ENCODE measurements at places on chromosomes 16 and 17.
A peak's percentile ranks its signal among the peaks of the same experiment; 100 is the strongest.

DNA sequence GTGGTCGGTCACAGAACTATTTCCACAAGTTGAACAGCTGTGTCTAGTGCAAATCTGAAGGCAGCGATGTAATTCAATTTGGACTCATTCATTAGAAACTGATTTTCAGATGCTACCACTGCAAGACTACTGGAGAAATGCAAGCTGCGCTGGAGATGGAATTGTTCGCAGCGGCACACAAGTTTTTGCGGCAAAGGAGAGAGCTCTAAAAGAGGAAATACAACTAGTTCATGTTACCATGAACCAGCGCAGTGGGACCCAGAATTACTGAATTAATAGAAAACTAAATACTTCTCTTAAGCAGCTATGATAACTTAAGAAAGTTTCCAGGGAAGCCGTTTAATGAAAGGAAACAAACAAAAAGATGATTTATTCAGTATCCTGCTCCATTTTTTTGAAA, 1.9 kb downstream of the CREBBP start:
- no peak for DNase-seq

GRCh38 chr17:31475378-31476162, 84.1 kb downstream of the RAB11FIP4 start:
- no peak for DNase-seq

DNA sequence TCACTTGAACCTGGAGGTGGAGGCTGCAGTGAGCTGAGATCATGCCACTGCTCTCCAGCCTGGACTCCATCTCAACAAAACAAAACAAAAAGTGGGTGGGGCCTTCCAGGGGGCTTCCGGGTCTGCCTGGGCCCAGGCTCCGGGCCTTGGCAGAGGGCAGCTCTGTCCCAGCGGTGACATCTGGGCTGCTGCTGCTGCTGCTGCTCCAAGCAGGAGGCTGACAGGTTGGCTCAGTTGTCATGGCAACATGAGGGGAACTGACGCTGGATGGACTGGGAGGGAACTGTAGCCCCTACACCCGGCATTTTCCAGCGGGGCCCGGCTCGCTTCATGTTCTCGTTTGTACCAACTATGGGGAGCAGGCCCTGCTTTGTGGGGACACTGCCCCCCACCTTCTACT, 4.0 kb downstream of the BAIAP3 start:
- no peak for DNase-seq

DNA sequence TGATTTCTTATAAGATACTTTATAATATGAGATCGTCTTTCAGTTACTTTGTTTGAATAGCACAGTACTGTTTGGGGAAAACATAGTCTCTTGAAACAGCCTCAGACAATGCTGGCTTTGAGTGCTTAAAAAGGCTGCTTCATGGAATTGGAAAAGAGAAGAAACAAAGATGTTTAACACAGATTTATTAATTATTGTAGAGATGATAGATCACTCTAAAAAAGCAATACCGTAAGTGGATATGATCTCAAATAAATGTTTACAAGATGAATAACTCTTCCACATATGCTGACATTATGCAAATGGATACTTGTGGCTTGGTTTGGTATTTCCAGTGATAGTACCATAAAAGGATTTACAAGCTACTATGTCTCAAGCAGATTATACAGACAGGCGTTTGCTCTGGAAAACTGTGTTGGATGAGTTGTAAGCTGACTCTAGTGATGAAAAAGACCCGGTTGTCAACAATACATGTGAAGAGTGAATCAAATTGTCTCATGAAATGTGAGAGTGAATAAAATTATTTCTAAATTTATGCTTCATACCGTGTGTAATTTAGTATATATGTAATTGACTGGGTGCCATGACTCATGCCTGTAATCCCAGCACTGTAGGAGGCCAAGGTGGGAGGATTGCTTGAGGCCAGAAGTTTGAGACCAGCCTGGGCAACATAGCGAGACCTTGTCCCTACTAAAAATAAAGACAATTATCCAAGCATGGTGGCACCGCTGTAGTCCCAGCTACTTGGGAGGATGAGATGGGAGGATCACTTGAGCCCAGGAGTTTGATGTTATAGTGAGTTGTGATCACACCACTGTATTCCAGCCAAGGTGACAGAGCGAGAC, 105.4 kb downstream of the FTO start:
- DNase-seq, result no peak

DNA sequence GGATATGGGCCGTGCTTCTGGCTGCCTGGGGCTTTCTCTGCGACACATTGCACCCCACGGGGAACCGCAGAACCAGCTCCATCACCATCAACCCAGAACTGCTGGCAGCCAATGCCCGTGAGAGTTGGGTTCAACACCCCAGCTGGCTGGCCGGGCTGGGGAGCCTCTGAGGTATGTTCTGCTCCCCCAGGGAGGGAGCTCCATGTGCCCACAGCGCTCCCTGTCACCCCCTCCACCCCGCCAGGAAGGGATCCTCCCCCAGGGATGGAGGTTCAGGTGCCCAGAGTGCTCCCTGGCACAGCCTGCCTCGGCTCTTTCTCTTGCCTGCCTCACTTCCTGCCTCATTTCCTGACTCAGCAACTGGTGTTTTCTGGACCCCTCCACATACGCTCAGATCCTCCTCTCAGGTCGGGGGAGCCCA, 24.2 kb upstream of the MPRIP start:
- DNase-seq, result no peak

GRCh38 chr17:17462048-17462824, 14.6 kb upstream of the MED9 start:
- DNase-seq, result no peak

- peak; percentile 45 for DNase-seq
Measured at GRCh38 chr17:58172369-58173071, 5.7 kb downstream of the OR4D2 start.

GRCh38 chr17:80212962-80213642, 7.0 kb downstream of the SGSH start:
- DNase-seq, result no peak

- DNase-seq, result no peak
Measured at GRCh38 chr16:85401370-85401916, 211.7 kb upstream of the GSE1 start.

GRCh38 chr16:50548125-50548908, at the start of gene NKD1:
TSS of gene NKD1 (plus strand) at chr16:50548396. CDS start at chr16:50548554, 158 bp downstream.
- DNase-seq, result peak; percentile 2

DNA sequence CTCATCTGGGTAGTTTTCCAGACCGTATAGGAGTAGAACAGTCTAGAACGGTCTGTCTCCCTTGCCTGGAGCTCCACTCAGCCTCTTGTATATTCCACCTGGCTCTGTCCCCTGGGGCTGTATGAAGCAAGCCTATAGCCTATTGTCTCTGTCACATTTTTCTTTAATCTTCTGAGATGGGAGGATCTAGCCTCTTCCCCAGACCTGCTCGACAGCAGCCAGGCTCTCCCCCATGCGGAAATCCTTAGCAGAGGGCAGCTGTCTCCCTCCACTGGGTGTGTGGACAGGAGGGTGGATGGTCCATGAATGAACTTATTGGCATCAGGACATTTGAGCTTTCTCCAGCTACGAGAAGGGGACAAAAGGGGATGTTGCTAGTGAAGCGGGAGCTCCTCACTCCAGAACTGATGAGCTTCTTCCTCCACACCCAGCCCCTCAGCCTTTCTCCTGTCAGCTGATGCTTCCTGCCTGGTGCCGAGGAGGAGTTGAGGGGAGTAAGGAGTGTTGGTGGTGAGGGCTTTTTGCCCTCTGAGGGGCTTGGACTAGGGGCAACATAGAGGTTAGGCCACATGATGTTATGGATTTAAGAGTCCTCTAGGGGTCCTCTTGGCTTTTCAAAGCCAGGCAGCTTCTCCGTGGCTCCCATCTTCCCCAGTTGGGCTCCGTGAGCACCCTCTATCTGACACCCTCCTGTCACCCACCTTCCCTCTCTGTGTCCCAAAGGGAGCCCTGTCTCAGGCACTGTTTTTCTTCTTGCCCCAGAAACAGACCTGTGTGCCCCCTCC, 28.0 kb downstream of the ARHGAP23 start:
- DNase-seq, result no peak

DNA sequence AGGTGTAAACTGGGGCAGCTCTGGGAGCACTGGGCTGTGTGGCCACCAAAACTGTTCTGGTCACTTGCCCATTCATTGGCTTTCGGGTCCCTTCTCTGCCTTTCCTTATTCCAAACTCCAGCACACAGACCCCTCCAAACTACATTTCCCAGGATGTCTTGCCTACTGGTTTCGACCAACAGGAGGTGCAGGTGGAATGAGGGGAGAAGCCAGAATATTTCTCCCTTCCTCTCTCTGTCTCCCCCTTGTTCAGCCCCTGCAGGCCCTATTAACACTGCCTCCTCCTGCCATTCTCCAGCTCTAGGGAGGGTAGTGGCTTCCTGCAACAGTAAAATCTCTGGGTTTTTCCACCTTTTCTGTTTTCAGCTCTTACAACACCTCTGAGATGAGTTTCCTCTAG, 13.2 kb upstream of the NAGPA start:
- no peak for DNase-seq

- DNase-seq, result no peak
Measured at GRCh38 chr16:8631373-8631772, 9.9 kb downstream of the METTL22 start.

DNA sequence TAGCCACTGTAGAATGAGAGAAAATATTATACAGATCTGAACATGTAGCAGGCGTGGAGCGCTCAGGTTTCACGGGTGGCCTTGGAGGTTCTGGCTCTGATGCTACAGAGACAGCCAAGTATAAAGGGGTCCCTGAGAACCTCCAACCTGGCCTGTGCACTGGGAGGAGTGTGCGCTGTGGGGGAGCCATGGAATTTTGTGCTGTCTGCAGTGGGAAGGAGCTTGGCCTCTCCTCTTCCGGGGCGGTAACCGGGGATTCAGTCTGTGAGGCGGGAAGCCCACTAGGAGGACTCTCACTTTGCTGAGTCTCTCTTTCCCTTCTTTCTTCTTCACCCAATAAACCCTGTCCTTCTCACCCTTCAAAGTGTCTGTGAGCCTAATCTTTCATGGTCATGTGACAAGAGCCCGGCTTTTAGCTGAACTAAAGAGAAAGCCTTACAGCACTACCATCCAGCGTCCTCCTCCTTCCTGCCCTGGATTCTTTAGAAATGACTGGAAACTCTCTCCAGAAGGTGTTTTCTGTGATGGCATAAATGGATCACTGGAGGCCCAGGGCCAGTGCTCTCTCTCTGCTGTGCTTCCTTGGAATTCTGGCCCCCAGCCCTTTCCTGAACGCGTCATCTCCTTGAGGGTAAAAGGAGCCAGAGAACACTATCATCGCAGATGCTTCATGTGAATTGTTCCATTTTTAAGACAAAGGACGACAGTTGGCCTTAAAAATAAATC, 232.1 kb upstream of the CACNG5 start:
- no peak for DNase-seq

GRCh38 chr16:65697521-65697920, 575.7 kb upstream of the CDH11 start:
- no peak for DNase-seq

DNA sequence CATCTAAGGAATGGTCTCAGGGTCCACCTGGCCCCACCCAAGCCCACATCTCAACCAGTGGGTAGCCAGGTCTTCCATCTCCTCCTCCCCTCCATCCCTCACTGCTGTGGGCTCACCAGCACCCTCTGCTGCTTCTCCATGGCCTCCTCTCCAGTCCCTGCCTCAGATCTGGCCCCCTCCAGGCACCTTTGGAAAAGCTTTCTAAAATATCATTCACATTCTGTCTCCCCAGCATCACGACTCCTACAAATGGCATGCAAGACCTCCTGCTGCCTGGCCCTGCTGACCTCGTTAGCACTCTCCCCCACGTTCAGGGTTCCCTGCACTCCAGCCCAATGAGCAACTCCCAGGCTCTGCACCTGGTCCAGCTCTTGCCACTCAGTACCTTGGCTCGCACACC, 13.7 kb downstream of the GLP2R start:
- no peak for DNase-seq

GRCh38 chr17:10403589-10403988, 18.2 kb downstream of the MYH8 start:
- no peak for DNase-seq

- no peak for DNase-seq
Measured at GRCh38 chr16:10228779-10229178, 46.6 kb upstream of the GRIN2A start.

GRCh38 chr17:73879987-73880386, 235.7 kb upstream of the SDK2 start:
- no peak for DNase-seq

GRCh38 chr17:73325527-73325842, 13.7 kb upstream of the CDC42EP4 start:
- no peak for DNase-seq

DNA sequence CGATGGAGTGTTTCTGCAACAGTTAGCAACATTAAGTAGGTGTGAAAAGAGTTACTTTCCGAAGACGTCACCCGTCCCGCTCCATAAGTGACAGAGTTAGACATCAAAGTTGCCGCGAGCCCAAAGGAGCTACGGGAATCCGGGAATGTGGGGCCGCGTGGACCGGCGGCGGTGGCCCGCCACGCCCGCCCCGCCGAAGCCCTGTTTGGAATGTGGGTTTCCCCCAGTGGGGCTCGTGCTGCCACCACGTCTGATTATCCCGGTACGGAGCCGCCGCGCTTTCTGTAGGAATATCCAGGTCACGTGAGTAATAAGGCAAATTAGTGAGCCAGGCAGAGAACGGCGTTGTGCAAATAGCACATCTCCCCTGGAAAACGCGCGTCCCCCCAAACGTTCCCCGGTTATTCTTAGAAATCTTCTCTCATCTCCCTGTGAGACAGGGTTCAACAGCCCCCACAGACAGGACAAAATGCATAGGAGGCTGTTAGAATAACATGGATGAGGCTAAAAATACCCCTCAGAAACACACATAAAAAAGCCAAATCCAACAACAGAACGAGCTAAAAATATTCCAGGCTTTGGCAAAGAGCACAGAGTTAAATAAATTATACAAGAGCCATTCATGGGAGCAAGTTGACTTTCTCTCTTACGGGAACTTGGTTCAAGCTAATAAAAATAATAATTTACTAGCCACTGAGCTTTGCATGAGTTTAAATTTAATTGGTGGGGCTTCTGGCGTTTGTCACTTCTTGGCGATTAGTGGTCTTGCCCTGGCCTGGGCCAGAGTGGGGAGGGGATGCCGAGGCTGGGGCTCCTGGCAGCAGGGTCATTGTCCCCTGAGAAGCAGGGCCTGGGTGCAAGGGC, 8.6 kb downstream of the BAHCC1 start:
- no peak for DNase-seq

DNA sequence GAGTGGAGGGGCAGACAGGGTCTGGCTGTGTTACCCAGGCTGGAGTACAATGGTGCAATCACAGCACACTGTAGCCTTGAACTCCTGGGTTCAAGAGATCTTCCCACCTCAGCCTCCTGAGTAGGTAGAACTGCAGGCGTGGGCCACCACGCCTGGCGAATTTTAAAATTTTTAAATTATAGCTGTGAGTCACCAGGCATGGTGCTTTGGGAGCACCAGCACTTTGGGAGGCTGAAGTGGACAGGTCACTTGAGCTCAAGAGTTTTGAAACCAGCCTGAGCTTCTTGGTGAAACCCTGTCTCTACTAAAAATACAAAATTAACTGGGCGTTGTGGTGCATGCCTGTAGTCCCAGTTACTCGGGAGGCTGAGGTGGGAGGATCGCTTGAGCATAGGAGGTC, 114.0 kb downstream of the CHD9 start:
- no peak for DNase-seq
